ENCODE measurements at places on chromosomes 1 and 21. TPM values are rescaled to one million over a fixed set of nuclear protein-coding genes. Genes with fewer than 3 reads are reported as not detected.

CFAP74 gene
- not detected for total RNA-seq

OR10J1 gene
- 0.25 TPM for total RNA-seq

ST6GALNAC5 gene
- total RNA-seq = 4.4 TPM

MEF2D gene
- 6.9 TPM for total RNA-seq

OR2T33 gene
- total RNA-seq = not detected

SIK1 gene
- total RNA-seq = 0.66 TPM

TMEM51 gene
- 7.9 TPM for total RNA-seq

FOXD3 gene
- total RNA-seq = not detected

CELA3A gene
- not detected for total RNA-seq

RXFP4 gene
- 0.11 TPM for total RNA-seq

LENEP gene
- total RNA-seq = not detected

CHI3L1 gene
- 400 TPM for total RNA-seq

CD48 gene
- total RNA-seq = under 0.01 TPM

OR6N1 gene
- not detected for total RNA-seq

FCER1G gene
- total RNA-seq = not detected

RGS13 gene
- total RNA-seq = not detected

NRIP1 gene
- total RNA-seq = 42.0 TPM

UTS2 gene
- not detected for total RNA-seq

SPATA1 gene
- 0.37 TPM for total RNA-seq

SYT11 gene
- total RNA-seq = 40.4 TPM

SAMD11 gene
- 6.4 TPM for total RNA-seq

SPRR2G gene
- not detected for total RNA-seq

OR2T35 gene
- not detected for total RNA-seq

Data from uterine smooth muscle cell (primary cell).